Esophagus mucosa (tissue), 1 donor: ENCODE measurements at places on chromosomes 11 and 22.

GRCh38 chr11:69671734-69672465, 3.3 kb downstream of the LTO1 start:
- no peak for ATAC-seq

GRCh38 chr11:9753021-9753420, 89.1 kb downstream of the SWAP70 start:
- ATAC-seq = no peak

GRCh38 chr22:22018825-22019658, 36.5 kb upstream of the TOP3B start:
- no peak for ATAC-seq

DNA sequence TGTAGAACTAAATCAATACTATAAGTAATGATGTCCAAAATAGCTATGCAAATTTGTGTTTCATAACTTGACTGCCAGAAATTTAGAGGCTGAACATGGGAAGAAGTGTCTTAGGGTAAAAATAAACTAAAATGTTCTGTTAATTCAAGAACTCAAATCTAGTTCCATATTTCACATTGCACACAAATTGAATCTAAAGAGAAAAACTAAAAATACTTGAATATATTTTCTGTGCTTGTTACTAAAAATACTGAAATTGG, 43.5 kb downstream of the FANCF start:
- ATAC-seq = no peak

DNA sequence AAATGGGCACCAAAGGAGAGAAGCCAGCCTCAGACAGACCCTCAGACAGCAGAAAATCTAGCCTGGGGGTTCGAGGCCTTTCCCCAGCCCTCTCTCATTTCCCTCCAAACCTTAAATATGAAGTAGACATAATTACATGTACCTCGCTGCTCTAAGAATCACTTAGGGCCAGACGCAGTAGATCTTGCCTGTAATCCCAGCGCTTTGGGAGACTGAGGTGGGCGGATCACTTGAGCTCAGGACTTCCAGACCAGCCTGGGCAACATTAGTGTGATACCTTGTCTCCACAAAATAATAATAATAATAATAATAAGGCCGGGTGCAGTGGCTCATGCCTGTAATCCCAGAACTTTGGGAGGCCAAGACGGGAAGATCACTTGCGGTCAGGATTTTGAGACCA, 52.1 kb upstream of the WNT7B start:
- ATAC-seq = no peak
